KBM-7 (cell line): ENCODE measurements at places on chromosomes 2 and 18.

- no peak for DNase-seq
Measured at GRCh38 chr2:83827618-83828017, 631.5 kb downstream of the SUCLG1 start.

DNA sequence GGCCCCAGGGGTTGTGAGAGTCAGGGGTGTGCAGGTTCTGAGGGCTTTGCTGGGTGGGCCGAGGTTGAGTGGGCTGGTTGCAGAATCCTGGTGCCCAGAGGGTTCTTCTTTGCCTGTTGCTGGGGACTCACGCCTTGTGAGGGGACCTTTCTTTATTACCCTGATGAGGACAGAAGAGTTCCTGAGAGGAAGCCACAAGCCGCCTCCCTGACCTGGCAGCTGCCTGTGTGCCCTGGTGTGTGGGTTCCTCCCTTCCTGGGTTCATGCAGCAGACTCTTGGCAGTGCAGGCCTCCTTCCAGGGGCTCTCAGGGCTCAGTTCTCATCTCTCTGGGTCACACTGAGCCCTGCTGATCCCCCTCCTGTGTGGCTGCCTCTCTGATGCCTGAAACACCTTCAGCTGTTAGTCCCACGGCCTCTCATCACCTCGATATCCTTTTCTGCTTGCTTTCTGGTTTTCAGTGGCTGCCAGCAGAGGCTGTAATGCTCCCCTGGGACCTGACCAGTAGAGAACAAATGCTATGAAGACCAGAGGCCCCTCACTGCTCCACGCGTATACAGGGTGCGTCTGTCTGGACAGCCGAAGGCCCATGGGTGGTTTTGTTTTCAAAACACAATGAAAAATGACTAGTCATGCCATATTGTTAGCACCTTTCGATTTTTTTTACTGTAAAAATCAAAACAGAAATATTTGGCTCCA lies 191.3 kb downstream of the AGAP1 start:
- peak; percentile 77 for DNase-seq

DNA sequence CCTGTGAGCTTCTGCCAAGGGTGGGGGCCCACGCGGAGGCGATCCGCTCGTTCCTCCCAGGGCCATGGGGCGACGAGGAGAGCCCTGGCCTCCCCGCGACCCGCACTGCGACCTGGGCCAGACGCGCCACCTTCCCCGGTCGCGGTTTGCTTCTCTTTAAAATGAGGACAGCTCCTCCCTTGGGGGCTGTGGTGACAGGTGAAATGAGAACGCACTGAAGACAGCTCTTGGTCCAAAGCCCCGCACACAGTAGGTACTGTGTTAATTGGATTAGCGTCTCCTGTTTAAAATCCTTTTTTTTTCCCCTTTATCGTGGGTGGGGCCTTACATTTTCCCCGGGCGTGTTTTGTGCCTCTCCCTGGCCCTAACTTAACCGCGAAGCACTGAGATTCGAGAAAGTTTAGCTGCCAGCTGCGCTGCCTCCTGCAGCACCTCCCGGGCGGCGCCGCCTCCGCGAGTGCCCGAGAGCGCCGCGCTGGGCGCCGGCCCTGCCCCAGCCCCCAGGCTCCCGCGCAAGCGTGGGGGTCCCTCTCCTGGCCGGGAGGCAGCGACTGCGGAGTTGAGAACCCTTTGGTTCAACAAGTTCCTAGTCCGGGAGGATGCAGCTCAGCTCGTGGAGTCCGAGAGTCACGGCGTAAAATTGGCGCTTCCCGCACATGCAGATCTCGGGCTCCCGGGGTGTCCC lies 1.1 kb downstream of the HPCAL1 start:
- DNase-seq = peak; percentile 67

DNA sequence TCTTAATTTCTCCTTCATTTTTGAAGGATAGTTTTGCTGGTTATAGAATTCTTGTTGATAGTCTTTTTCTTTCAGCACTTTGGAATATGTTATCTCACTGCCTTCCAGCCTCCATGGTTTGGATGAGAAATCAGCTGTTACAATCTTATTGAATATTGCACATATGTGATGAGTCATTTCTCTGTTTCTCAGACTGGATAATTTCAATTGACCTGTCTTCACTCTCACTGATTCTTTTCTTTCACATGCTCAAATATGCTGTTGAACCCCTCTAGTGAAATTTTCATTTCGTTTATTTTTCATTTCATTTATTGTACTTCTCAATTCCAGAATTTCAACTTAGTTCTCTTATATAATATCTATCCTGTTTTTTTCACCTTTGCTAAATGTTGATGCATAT lies 22.2 kb downstream of the PDK1 start:
- no peak for DNase-seq

DNA sequence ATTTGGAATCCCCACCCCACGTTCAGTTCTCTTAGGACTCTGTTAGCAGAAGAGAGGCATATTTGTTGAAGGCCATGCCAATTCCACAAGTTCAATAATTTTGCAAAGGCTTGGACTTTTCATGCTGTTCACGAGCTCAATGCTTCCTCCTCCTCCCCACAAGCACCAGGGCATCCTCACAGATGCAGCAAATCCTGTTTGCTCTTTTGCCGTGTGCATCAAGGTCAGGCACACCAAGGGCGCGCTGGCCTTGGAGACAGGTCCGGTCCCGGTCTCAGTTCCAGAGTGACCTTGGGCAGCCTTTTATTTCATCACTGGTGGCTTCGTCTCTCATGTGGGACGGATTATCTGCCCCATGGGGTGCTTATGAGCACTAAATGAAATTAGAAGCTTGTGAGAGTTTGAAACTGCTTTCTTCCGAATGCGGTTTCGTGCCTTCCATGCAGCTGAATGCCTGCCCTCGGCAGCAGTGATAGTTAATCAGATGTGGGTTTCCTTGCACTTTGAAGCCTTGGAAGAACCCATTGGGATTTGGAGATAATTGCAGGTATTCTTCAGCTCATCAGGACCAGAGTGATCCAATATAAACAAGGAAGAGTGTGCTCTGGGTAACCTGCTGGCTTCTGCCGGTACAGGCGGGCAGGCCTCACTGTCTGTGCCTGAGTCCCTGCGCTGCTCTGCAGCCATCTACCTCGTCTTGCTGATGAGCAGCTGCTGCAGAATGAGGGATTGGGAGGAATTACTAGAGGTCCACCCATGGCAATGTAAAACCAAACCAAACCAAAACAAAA lies 140.8 kb downstream of the SH3BP4 start:
- DNase-seq = no peak

- DNase-seq = no peak
Measured at GRCh38 chr2:173984866-173985604, 19.9 kb upstream of the SP3 start.

DNA sequence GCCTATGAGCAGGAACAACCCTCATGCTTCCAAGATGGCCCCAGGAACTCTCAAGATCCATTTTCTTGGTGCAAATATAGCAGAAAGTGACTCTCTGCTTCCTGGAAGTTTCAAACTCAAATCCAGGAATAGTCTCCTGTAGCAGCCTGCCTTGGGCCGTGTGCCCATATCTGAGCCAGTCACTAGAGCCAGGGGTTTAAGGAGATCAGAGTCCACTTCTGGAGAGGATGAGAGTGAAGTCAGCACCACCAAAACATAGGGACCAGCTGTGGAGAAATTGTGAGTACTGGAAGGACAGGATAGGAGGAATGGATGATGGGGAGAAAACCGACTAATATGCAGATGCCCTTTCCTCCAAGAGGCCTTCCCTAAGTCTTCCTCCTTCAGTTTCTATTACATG lies 33.2 kb downstream of the PSD4 start:
- no peak for DNase-seq

- peak; percentile 48 for DNase-seq
Measured at GRCh38 chr18:77133051-77133834, 660 bp upstream of the MBP start.
